ENCODE measurements at places on chromosomes 2 and 18.

- DNase-seq = no peak
Measured at GRCh38 chr2:94987074-94988020, 38.2 kb upstream of the MAL start.

GRCh38 chr2:215743066-215743465, 270.3 kb downstream of the MREG start:
- DNase-seq = no peak

DNA sequence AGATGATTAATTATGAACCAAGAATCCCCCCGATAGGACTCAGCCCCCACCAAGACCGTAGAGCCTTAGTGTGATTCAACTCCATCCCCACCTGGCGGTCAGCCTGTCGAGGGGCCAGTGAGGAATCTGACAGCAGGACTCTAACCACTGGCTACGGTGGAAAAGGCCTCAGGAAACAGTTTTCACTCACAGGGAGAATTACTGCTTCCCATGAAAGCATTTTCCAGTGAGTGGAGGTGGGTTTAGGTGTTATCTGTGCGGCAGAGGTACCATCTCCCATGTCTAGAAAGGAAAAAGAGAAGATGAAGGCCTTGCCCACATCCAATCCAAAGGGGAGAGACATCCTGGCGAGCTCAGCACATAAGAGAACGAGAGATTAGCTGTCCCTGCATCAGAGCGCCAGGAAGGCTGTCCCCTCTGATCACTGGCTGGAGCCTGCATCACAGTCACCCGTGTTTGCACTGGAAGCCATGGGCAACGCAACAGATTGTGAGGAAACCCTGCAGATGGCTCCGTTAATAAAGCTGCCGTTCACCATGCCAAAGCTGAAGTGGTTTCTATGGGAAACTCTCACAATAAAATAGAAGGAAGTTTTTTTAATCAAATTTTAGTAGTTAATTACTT, 22.3 kb downstream of the COX7A2L start:
- no peak for DNase-seq

- no peak for DNase-seq
Measured at GRCh38 chr2:72934683-72935610, 17.6 kb downstream of the EMX1 start.

GRCh38 chr2:197324801-197325200, 14.2 kb upstream of the ANKRD44 start:
- no peak for DNase-seq

- DNase-seq = no peak
Measured at GRCh38 chr18:37769826-37770225, 204.2 kb upstream of the CELF4 start.

DNA sequence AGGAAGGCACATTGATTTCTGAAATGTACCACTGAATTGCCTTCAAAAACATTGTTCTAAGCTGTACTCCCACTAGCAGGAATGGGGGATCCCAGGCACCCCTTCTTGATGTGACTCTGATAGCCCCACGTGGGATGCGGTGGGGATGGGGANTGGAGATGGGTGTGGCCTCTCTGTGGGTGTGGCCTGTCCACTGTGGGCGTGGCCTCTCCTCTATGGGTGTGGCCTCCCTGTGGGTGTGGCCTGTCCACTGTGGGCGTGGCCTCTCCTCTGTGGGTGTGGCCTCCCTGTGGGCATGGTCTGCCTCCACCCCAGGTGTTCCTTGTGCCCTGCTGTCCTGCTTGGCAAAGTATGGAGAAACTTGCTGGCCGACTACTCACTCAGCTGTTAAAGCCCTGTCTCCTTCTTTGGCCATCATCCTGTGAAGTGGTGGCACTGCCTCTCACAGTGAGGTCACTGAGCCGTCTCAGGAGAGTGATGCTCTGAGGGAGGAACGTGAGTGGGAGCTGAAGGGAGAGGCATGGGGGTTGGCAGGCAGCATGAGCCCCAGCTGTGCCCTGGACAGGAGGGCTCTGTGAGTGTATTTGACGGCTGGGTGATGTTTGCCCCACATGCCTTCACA, 6.7 kb upstream of the PARD6G start:
- no peak for DNase-seq

GRCh38 chr18:9637036-9637767, 22.8 kb upstream of the PPP4R1 start:
- no peak for DNase-seq

DNA sequence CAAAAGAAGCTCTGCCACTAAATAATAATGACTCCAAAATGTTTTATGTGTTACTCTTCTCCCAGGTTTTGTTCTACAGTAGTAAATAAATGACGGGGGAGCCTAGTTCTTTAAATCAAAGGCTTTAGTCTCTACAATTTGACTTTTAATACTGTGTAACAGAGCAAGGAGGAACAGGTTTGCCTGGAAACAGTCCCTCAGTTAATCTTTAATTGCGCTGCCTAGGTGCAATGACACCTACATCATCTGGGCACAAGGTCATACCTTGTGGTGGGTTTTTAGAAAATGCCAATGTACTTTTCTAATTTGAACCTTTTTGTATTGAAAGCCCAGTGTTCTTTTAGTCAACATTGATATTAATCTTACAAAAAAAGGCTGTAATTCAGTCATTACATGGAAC, 287.3 kb upstream of the SETBP1 start:
- DNase-seq = no peak

GRCh38 chr2:225006730-225007129, 35.5 kb downstream of the DOCK10 start:
- DNase-seq = no peak

GRCh38 chr2:75564026-75564688, 3.4 kb upstream of the EVA1A start:
- DNase-seq = no peak

DNA sequence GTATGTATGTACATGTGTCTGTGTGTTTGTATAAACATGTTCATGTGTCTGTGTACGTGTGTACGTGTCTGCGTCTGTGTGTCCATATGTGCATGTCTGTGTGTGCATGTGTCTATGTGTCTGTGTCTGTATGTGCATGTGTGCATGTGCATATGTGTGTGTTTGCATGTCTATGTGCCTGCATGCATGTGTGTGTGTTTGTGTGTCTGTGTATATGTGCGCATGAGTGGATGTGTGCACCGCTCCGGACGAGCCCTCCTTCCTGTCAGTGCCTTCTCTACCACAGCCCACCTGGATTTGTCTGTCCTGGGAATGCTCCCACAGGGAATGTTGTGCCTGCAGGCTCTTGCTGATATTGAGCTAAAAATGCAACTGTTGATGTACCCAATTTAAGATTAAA, 113.3 kb upstream of the EPC2 start:
- DNase-seq = no peak

DNA sequence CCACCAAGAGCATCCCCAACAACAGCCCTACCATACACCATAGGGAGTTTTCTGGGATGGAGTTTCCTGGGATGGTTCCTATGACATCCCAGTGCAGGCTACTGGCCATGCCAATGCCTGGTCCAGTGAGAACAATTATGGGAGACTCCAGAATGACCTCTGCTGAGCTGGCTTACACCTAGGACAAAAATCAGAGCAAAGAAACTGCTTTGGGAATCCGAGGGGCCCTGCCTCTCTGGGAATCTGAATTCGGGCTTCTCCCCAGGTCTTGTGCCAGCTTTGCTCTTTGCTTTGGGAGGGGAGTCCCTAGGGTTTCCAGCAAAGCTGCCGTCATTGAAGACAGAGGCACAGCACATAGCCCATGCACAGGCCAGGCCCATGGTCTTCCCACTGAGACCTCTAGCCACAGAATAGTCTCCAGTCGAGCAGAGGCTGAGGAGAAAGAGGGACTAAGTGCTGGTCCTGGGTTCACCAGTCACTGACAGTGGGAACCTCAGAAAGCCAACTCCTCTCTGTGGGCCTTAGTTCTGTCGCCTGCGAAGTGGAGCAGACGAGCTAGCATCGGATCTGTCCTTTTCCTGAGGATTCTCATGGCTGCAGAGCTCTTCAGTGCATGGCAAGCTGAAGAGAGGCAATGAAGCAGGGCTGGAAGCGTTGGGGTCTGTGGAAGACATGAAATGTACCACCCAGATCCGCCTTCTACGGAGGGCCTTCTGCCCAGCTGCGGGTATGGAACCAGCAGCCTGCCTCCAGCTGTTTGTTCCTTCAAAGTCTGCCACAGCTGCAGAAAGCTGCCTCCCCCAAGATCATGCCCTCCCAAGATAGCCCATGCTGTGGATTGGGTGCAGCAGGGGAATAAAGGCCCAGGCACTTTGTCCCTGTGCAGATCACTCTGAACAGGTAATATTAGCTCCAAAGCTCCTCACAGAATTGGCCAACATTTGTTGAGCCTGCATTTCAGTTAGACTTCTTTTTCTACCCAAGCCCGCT, 11.2 kb upstream of the LBH start:
- DNase-seq = no peak

GRCh38 chr2:233780771-233781170, 2.6 kb downstream of the MROH2A start:
- no peak for DNase-seq

GRCh38 chr2:231523451-231524285, 6.6 kb downstream of the NMUR1 start:
- DNase-seq = no peak

- DNase-seq = no peak
Measured at GRCh38 chr2:65059071-65059470, 2.9 kb downstream of the CEP68 start.

DNA sequence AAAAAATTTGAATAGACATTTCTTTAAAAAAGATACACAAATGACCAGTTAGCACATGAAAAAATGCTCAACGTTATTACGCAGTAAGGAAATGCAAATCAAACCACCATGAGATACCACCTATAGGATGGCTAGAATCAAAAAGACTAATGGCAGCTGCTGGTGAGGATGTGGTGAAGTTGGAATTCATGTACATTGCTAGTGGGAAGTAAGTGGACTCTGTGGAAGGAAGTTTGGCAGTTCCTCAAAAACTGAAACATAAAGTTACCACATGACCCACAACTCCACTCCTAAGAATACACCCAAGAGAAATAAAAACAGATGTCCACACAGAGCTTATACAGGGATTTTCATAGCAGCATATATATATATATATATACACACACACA, 51.2 kb downstream of the MBP start:
- DNase-seq = no peak

- DNase-seq = peak; percentile 73
Measured at GRCh38 chr18:44679914-44680272, 795 bp upstream of the SETBP1 start.

- DNase-seq = peak; percentile 15
Measured at GRCh38 chr2:20452551-20452950, 5.7 kb downstream of the RHOB start.

DNA sequence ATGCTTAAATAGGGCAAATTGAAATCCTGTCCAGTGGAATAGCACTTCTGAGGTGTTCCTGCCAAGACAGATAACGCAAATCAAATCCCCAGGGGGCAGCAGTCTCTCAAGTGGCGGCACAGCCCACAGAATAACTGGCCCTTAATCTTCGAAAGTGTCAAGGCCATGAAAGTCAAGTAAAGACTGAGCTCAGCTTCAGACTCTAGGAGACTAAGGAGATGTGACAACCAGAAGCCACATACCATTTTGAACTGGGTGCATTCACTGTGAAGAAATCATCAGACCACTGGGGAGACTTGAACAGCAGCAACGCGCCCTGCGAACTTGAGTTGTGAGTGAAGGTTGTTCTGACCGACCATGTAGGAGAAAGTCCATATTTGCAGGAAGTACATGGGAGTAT, 66.0 kb upstream of the ASAP2 start:
- DNase-seq = no peak

DNA sequence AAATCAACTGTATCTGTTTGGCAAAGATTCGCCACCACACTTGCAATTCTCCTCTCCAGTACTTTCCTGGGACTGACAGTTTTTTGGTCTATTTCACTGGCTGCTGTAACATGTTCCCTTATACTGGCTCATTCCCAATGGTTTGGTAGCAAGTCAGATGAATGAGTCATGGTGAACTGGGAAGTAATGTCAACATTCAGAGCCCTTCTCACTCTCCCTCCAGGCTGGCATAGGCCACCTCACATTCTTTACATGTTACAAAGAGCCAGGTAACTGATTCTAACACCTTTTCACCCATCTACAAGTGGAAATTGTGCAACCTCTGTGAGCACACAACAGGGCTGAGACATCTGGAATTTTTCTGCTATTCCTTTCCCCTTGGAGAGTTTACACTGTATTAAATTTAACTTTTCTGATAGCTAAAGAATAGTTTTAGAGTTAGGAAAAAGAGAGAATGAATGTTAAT, 111.3 kb upstream of the TLK1 start:
- peak; percentile 87 for DNase-seq

DNA sequence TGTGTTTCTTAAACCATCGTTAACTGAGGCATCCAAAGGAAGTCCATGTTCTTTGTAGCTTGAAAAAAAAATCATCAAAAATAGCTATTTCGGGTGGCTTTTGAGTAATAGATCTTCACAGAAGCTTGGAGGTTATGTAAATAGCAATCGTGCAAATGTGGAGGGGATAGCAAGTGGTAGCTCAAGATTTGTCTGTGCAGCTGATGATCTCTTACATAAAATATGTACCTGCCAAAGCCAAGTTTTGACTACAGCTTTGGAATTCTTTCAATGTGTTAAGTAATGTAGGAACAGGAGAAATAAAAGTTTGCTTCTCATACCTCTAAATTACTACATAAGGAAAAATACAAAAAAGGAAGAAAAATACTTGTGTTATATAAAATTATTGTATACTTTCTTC, 1432.0 kb downstream of the DPP10 start:
- DNase-seq = no peak

- DNase-seq = no peak
Measured at GRCh38 chr2:220555961-220556630, 928.7 kb downstream of the SLC4A3 start.

DNA sequence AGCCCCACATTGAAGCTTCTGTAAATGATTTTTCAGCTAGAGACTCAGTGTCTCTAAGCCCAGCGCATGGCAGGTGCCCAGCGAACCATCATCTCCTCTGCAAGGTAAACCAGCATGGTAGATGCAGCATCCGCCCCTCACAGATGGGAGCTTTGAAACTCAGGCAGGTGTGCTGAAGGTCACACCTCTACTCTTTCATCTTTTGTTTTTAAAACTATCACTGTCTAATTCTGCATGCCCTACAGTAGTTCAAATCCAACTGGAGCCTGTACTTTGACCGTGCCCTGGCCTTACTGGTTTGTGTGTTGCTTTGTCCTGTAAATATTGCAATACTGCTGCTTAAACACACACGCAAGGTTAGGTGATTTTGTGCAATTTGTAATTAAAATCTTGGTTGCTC, 831.1 kb downstream of the GALR1 start:
- DNase-seq = no peak

- DNase-seq = no peak
Measured at GRCh38 chr18:75211002-75211621, 515 bp downstream of the TSHZ1 start.

GRCh38 chr2:109016376-109016775, 27.4 kb upstream of the EDAR start:
- DNase-seq = no peak

GRCh38 chr2:170514140-170514539, 201.0 kb upstream of the SP5 start:
- no peak for DNase-seq

- DNase-seq = no peak
Measured at GRCh38 chr2:64666810-64667438, 13.2 kb upstream of the SERTAD2 start.
